CD4-positive, alpha-beta T cell treated with Interleukin-17A for 1 hour (primary cell): ENCODE measurements at places on chromosomes 7 and 10.

DNA sequence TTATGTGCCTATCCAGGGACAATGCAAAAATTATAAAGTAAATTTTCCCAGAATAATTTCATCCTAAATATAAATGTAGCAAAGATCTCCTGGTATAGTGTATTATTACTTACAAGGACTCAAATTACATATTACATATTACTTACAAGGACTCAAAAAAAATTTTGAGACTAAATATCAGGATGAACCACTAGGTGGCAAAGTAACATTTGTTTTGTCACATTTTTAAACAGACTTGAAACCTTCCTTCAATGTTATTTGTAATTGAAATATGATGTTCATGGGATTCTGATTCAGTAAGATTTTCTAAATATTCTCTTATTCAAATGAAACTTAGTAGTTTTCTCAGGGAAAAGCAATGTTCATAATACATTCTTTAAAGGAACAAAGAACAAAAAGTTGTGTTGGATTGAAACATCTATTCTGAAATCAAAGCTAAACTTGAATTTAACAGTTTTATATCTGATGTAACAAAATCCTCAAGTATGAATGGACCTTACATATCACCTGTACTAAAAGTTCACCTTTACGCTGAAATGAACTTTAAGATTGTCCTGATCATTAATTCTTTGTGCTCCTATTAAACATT lies 74.3 kb upstream of the GNAI1 start:
- peak; percentile 3 for DNase-seq

- DNase-seq: no peak
These were observed 227.9 kb downstream of the GATA3 start for GRCh38 chr10:8282340-8282739.

DNA sequence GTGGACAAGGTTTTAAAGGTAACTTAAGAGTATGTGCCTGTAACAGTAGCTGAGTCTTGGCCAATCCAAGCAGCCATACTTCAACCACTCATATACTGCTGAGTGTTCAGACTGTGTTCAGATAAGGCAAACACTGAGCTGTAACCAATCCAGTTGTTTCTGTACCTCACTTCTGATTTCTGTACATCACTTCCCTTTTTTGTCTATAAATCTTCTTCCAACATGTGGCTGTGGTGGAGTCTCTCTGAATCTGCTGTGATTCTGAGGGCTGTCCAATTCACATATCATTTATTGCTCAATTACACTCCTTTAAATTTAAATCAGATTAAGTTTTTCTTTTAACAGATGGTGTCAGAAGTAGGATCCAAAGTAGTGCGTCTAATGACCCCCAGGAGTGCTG lies 149.5 kb upstream of the PHF14 start:
- no peak for DNase-seq

DNA sequence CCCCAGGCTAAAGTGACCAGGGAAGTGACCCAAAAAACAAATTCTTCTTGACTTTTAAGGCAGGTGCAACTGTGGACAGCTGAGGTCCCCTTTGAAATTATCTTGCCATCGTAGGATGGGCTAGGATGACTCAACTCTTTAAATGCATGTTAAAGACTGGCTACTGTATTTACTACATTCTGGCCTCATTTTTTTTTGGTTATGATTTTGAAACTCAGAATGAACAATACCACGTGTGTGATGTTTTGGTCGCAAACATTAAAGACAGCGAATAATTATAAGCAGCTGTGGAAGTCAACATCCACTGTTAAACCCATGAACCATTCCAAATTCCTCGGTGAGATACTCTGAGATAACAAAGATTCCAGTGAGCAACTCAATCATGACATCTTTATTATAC lies 1.2 kb upstream of the SLC13A4 start:
- DNase-seq: no peak

GRCh38 chr10:71078454-71079145 lies 133.8 kb upstream of the UNC5B start:
- DNase-seq: no peak
